NCI-H526 treated with DMSO at 0.1 percent for 48 hours (cell line): ENCODE measurements at places on chromosomes 16 and 17.
A peak's percentile ranks its signal among the peaks of the same experiment; 100 is the strongest.

- no peak for DNase-seq
Measured at GRCh38 chr17:66076546-66077190, 115.3 kb downstream of the CEP112 start.

DNA sequence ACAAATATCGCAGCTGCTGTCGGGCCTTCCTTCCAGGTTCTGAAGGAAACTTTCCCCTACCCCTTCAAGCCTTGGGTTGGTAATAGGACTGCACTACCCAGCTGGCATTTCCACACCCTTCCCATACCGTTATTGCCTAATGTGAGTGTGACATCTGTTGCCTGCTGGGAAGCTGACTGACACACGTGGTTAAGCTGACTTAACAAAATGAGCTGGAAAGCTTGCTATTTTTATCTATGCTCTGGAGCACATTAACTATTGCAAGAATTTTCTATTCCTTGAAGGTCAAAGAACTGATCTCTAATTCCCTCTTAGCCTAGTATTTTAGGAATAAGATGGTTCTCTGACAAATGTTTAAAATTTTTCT is 79.5 kb downstream of the PMP22 start:
- DNase-seq, result no peak

DNA sequence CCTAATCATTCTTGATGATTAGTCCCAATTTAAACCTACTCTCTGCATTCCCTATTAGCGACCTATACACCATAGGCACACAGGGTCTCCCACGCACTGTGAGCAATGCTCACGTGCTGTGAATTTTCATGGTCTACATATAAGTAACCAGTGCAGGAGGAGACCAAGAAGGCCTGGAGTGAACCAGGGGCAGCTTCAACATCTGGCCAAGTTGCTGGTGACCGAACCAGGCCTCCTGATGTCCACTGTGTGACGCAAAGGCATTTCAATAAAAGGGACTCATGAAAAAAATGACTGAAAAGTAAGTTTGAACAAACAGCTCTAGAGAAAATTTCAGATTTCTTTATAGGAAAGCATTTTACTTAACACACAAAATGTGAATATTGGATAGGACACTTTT is 107.0 kb downstream of the ZFHX3 start:
- DNase-seq, result no peak

- no peak for DNase-seq
Measured at GRCh38 chr16:71293919-71294318, 4.7 kb upstream of the CMTR2 start.

DNA sequence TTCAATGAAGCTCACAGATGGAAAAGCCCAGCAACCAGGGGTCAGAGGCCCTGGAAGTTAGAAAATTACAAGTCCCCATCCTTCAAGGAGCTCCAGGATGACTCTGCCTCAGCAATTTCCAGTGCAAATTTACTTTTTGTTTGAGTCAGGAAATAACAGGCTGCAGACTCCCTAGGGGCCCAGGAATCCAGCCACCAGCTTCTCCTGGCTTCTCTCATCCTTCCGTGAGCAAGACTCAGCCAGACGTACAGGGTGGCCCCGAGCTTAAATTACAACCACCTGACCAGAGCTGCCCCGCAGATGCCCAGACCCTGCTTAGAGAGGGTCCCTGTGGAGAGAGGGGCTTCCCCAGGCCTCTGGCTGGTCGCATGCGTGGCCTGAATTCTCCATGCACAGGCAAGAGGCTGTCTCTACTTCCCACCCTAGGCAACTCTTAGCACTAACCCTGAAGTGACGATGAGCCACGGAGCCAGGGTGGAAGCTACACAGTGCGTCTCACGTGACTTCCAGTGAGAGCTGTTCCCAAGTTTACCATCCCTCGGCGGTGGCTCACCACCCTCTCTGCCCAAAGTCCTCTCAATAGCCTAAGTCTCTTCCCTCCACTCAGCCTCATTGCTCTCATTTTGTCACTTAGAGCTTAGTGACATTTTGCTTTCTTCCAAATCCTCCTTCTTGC is 27.1 kb downstream of the GPR142 start:
- no peak for DNase-seq

GRCh38 chr16:85527767-85528297 is 85.3 kb upstream of the GSE1 start:
- no peak for DNase-seq

DNA sequence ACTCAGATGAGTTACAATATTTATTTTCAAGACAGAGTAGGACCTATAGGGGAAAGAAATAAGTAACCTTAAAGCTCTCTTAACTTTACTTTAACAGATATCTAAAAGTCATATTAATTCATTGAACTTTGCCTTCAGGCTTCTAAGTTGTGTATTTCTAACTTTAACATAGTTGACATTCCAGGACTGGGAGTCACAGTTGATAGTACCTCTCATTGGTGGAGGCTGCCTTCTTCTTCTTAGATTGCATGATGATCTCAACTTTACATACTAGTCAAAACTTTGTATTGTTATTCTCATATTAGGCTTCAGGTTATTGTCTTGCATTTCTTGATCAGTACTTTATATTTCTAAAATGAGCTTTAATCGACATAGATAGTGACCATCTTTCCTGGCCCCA is 350.1 kb upstream of the KIF2B start:
- no peak for DNase-seq

DNA sequence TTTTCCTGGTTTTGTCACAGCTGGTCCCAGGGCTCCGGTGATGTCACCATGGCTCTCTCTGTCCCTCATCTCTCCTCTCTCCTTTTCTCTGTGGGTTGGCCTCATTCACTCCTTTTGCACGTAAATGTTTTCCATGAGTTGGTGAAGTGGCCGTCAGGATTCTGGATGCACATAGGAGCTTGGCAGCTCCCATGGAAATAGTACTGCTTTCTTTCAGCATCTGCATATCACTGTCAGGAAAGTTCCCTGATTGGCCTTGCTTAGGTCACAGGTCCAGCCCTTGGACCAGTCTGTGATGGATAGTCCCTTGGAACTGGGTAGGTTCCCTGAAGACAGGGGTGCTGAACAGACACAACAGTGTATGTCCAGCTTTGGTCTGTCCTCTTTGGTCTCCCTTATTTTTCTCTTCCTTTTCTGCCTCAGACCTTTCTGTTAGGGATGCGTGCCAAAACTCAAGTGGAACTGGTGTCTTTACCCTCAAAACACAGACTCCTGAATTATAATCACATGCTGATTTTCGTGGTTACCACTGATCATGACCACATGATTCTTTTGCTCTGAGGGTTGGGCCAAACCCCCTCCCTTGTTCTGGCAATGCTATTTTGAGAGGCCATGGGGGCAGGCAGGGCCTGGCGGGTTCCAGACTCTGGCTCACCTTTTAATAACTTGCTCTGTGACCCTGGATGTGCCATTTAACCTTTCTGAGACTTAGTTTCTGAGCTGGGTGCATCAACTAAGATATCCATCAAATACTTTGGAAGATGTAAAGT is 99.0 kb downstream of the MSI2 start:
- peak; percentile 13 for DNase-seq

GRCh38 chr16:65574326-65574966 is 452.6 kb upstream of the CDH11 start:
- DNase-seq, result peak; percentile 0

DNA sequence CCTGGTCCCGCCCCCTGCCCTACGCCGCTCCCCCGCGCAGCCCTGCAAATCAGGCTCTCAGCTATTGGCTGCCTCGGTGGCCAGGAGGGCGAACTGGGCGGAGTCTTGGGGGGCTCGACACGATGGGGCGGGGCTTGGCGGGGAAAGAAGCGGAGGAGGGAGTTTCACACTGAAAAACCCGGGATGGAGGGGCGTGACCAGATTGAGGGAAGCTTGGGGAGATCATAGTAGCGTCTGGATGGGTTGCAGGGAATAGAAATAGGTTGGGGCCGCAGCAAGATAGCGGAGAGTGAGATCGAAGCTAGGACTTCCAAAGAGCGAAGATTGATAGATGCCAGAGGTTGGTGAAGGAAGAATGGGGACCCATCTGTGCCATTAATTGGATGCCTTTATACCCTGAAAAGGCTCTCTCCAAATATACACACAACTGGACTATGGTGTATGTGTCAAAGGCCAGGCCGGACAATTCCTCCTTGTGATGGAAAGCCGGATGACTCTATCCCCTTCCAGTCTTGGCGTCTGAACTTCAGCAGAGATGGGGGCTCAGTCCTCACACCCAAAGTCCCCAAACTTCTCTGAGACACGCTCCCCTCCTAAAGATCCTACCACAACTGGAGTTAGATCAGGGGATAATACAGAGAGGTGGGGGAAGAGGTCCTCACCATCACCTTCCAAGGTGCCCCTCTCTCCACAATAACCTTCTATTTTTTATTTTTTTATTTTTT is 376 bp upstream of the STAC2 start:
- DNase-seq, result peak; percentile 36

GRCh38 chr17:27265333-27265732 is 28.6 kb upstream of the WSB1 start:
- no peak for DNase-seq

DNA sequence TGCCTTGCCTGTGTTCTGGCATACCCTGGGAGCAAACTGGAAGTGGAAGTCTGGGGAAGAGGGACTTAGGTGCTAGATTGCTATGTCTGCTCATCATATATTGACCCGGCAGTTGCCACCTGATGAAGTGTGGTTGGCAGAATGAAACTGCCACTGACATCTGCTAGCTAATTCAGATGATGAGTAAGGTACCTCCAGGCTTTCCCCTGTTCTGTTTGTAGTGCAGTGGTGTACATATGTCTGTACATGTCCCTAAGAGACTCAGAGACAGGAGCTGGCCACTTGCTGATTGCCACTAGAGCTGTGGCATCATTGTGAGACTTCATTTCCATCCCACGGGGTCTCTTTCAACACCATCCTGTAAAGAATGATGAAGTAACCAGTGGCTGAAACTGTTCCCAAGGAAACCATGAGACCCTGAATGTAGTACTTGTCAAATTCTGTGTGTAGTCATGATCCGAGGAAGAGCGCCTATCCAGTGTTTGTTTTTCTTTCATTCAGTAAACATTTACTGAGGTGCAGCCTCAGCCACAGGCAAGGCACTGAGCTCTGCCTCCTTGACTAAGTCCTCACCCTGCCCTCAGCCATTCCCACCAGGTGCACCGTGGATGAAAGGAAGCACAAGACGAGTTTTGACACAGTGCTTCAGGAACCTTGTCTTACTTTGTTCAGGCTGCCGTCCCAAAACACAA is 13.2 kb downstream of the CLUAP1 start:
- DNase-seq, result no peak

DNA sequence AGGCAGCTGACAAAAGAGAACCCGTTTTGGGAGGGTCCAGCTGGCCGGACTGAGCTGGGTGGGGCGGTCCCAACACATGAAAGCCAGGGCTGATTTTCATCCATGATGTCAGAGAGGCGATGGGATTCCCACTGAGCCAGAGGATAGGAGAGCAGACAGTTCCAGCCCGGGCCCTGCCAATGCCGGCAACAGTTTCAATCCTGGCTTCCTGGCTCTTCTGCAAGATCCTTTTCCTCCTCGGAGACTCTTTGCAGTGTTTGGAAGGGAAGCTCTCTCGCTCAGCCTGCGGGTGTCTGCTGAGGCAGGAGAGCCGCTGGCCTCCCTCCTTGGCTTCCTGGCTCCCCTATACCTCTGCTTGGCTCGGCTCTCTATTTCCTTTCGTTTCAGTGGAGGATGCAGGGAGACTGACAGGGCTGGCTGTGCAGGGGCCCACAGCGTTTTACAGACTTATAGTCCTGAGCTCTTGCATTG is 145.5 kb upstream of the SOX9 start:
- DNase-seq, result no peak

GRCh38 chr16:79362300-79362970 is 238.1 kb downstream of the MAF start:
- no peak for DNase-seq

DNA sequence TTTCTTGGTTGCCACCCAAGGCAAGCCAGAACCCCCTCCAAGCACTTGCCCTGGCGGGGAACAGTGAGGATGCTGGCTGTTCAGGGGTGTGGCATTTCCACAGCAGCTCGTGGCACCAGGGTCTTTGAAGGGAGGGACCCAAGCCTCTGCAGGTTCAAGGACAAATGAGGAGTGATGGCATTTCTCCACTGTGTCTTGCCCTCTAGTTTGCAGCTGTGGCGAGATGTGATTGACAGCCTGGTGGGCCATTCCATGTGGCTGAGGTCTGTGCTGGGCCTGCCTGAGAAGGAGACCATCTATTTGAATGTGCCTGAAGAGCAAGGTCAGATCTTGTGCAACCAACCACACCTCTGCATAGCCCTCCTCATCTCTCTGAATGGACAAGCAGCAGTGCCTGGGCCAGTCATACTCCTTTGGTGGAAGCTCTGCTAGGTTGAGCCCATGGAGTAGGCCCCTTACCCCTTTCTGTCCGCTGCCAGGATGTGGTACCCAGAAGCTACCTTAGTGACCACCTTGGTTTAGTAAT is 4.5 kb upstream of the EPN3 start:
- no peak for DNase-seq

- DNase-seq, result no peak
Measured at GRCh38 chr17:45342306-45342705, 25.5 kb upstream of the MAP3K14 start.

GRCh38 chr17:35749560-35750412 is 3.3 kb downstream of the GAS2L2 start:
- DNase-seq, result no peak

DNA sequence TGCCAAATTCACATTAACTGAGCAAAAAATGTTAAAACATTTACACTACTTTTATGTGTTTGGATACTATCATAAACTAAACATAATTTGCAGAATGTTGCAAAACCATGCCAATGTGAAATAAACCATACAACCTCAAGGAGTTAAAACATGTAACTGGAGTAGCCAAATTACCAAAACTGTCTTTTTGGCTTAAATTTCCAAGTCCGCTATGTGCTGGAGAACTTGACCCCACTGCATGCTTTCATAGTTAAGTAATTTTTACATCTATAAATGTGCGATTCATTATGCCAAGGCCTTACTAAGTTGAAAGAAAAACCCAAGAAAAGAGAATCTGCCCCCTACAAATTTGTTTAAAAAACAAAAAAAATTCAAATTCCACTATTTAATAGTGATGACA is 28.2 kb downstream of the BRD7 start:
- DNase-seq, result no peak

GRCh38 chr16:88851616-88852015 is 5.1 kb downstream of the GALNS start:
- no peak for DNase-seq

- DNase-seq, result no peak
Measured at GRCh38 chr17:76865174-76865573, 3.0 kb upstream of the MGAT5B start.

- no peak for DNase-seq
Measured at GRCh38 chr17:46862949-46863348, 11.6 kb downstream of the WNT9B start.

DNA sequence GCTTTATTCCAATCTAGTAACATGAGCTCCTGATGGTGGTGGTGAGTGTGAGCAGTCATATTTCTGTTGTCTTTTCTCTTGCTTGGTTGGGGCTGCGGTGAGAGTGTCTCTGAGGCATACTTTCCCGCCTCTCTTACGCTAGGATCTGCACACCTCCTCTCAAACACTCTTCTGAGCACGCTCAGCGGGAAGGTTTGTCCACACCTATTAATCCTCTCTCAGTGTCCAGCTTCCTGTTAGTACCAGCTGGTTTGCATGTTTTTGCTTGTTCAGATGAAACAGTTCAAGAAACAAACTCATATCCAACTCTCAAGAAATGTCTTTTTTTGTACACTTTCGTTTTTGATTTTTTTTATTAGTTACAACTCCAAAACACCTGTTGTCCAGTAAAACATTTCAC is 89.5 kb downstream of the CCDC182 start:
- no peak for DNase-seq
